ENCODE measurements at places on chromosomes 3 and 15.

- no peak for DNase-seq
These were observed 52.3 kb upstream of the KPNA4 start for GRCh38 chr3:160617636-160618035.

DNA sequence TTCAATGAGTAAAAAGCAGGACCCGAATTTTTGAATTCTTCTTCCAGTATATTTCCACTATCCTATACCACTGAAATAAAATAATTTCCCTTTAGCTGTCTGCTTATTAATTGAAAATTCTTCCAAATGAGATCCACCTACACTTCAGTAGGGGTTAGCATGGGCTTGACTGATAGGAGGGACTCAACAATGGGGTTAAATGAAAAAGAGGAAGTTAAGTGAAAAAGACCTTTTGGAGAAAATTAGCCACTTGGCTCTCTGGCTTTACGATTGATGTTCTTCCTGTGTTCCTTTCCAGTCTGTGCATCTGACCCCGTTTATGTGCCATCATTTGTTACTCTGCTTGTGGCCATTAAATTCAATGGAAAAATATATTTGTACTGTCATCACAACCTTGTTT, 54.0 kb upstream of the GCNT3 start:
- DNase-seq = no peak

- DNase-seq = peak; percentile 73
These were observed 101.5 kb downstream of the FBLN2 start for GRCh38 chr3:13650210-13651056.

DNA sequence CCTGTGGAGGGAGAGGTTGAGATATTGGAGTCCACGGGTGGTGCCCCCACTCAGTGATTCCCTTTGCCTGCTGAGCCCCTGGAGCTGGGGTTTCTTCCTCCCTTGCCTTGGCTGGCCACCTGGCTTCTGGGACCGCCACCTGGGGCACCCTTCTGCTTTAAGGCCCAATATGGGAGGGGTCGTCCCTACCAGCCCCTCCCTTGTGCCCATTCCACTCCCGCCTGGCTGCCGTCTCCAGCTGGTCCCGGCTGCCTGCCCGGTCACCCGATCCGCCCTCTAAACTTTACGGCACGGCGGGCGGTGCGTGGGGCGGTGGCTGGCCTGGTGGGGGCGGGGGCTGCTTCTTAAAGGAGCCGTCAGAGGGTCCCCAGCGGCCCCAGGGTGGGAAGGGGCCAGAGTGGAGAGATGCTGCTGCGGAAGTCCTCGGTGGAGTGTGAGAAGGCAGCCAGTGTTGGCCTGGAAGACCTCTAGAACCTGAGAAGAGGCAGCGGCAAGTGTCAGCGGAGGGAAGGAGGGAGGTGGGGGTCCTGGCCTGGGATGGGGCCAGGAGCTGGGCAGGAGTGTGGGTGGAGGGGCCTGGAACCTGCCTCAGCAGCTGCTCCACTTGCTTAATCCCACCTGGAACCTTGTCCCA, 1.6 kb upstream of the SEMA3B start:
- no peak for DNase-seq

DNA sequence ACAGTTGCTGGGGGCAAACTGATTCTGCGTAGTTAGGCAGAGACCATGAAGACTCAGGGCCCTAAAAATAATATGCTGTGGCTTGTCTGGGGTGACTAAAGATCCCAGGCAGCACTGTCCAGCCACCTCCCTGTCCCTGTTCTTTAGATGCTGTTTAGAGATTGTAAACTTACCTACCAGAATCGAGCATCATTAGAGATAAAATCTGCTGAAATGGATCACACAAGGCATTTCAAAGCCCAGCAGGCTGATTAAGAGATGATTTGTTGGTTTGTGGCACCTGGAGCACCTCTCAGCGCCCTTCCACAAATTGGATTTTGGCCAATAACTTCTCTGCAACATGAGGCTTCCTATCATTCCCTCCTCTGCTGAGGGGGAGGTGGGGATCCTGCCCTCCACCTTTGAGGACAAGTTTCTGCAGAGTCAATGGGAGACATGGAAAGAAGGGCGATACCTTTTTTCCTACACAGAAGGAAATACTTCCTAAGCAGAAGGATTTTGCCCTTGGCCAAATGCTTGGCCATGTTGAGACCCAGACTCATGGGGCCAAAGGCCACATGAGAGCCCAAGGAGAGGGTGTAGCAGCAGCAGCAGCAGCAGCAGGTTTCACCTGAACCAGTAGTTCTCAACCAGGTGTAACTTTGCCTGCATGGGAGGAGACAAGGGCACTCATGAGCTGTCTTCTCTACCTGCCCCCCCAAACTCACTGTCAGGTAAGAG, 37.5 kb downstream of the SEMA5B start:
- no peak for DNase-seq

Measured in activated CD4-positive, alpha-beta T cell treated with anti-CD3 and anti-CD28 coated beads, Interleukin-2, Interleukin-4, amounts not matched to agents 100 ng/mL and 50 ng/mL, durations not matched to agents 16 hours and 8 hours (primary cell).